ENCODE measurements at places on chromosomes 2 and 18.

DNA sequence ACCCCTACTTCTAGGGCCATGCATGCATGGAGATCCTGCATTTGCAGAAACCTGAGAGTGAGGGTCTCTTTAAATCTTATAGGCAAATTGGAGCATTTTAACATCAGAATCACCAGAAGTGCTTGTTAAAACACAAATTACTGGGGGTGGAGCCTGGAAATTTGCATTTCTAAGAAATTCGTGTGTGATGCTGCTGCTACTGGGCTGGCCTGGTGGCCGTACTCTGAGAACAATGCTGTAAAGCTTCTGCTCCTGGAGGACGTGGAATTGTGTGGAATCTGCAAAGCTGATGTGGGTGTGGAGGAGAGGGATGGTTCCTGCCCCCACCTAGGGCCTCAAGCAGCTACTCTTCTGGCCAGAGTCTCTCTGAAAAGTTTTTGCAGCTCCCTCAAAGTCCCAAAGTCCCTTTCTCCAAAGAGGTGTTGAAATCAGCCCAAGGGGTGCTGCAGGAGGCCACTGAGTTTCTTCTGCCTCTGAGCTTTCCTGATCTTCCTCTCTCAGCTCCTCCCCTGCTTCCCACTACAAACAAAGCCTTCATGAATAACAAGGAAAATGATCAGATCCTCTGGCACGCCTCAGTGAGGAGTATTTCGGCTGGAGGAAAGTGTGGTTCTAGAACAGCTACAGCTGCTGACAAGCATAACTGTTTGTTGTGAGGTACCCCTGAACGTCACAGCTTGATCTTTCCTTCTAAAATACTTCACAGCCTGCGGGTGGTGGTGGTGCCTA is 508.3 kb downstream of the CNTNAP5 start:
- no peak for DNase-seq

GRCh38 chr2:235640377-235640776 is 146.5 kb downstream of the AGAP1 start:
- DNase-seq = no peak

DNA sequence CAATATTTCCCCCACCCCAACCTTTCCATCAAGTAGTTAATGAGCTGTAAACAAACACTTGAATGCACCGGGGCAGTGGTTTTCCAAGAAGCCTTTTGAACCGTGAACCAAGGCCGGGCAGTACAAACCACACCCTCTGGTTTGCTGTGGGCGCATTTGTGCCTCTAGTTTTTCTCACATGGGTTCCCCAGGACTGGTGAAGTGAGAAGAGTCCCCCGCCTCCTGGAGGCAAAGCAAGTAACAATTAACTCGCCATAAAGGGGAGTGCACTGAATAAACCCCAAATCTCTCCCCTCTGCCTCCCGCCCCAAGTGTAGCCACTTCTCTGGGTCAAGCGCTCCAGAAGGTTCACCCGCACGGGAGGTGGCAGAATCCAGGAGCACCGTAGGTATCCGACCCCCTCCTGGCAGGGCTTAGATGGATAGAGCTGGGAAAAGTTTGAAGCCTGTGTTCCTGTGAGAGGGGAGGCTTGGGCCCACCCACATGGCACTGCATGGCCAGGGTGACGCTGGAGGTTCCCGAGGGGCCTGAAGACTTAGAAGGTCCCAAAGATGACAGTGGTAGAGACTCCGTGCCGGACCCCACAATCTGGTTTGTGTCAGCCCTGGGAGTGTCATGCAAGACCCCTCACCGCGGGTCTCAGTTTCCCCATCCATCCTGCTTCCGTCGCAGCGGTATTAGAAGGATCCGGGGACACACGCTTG is 182.2 kb downstream of the SMAD2 start:
- no peak for DNase-seq

DNA sequence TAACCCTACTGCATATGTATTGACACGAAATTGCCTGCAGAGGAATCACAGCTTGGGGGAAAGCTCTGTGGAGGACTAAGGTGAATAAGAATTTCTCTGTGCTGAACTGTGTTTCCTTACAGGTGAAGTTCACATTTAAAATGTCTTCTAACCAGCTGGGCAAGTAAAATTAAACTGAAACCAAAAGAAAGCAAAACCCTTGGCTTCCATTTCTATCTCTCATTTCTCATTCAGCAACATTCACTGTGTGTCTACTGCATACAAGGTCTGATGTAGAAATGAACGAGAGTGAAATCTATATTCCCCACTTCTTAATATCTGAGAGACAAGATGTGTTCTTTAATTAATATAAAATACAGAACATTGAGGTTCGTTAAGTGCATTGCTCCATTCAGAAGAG is 397.3 kb downstream of the SOX11 start:
- no peak for DNase-seq

DNA sequence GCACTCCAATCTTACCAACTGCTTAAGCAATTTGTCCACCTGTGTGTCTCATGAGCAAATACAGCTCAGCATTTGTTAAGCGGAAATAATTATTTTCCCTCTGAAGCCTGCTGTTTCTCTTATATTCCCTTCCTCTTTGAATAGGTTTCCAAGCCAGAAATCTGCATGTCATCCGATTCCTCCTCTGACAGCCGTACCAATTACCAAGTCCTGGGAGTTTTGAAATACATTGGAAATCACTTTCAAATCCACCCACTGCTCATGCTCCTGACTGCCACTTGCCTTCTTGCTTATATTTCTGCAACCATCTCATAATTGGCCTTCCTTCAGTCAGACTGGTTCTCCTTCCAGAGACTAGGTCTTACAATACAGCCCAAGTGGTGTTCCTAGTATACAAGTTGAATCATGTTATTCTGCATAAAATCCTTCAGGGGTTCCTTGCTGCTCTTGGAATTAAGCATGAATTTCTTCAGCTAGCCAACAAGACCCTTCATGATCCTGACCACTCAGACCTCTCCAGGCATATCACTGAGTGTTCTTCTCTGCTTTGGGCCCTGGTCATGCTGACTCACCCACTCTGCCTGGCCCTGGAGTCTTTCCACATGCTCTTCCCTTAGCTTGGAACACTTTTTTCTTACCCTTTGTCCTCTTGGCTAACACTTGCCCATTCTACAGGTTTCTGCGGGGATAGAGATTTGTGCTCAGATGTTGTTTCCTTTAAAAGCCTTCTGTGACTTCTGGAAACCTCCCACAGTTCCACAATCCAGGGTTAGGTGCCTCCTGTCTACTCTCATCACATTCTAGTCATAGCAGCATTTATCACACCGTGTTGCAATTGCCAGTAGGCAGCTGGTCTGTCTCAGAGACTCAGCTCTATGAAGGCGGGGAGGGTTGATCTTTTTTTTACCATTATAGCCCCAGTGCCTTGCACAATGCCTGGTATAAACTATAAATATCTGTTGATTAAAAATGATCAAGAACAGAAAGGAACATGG is 157.6 kb downstream of the ARL6IP6 start:
- no peak for DNase-seq

DNA sequence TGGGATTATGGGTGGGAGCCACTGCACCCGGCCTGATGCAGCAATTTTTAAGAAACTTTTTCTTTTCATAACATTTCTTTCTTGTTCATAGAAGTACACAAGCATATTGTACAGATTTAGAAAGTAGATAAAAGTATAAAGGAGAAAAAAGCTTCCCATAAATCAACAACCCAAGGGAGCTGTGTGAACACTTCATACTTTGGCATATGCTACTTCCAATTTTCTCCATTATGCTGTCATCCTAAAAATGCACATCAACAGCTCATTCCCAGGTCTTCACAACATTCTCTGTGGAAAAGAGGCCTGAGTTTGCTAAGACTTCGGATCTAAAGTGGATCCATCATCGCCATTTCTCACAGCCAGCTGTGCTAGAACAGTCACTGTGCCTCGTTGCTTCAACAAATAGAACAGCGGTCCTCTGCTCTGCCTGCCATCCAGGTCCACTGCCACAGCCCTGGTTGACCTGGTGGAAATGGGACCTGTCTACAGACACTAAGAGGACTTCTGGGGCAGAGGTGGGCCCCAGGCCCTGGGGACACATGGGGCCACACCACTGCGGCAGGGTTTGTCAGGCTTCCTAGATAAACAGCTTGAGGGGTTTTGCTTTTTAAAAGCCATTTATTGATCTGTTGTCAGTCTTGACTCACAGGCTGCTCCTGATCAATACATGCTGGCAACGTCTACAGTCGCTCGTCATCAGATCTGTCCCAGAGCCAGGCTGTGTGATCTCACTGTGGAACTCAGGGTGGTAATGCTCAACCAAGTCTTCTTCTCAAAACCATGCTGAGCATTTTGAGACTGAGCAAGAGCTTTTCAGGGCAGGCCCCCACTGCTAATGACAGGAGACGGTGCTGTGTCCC is 72.7 kb upstream of the MGAT4A start:
- DNase-seq = no peak

DNA sequence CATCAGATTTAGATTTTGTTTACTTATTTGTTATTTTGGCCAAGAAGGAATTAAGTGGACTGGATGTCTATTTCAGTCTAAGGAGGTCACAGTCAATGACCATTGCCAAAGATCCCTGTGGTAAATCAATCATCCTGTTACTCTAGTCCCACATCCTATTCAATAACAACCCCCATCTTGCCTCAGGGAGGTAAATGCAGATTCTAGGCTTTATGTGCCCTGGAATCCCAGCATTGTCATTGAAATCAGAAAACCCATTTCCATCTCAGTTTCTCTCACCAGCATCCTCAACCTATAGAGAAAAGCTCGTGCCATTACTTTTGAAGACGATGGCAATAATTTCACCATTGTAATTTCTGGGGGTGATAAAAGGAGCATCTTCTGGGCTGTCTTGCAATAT is 71.8 kb downstream of the SKA1 start:
- no peak for DNase-seq

DNA sequence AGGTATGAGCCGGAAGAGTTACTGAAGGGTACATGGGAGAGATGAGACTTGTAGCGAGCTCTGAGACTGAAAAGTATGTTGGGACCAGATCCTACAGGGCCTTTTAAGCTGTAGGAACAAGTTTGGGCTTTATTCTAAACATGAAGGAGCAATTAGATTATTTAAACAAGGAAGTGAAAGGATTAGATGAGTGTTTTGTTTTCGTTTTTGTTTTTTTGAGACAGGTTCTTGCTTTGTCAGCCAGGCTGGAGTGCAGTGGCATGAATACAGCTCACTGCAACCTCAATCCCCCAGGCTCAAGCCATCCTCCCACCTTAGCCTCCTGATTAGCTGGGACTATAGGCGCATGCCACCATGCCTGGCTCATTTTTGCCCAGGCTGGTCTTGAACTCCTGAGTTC is 110.7 kb downstream of the C1D start:
- no peak for DNase-seq

DNA sequence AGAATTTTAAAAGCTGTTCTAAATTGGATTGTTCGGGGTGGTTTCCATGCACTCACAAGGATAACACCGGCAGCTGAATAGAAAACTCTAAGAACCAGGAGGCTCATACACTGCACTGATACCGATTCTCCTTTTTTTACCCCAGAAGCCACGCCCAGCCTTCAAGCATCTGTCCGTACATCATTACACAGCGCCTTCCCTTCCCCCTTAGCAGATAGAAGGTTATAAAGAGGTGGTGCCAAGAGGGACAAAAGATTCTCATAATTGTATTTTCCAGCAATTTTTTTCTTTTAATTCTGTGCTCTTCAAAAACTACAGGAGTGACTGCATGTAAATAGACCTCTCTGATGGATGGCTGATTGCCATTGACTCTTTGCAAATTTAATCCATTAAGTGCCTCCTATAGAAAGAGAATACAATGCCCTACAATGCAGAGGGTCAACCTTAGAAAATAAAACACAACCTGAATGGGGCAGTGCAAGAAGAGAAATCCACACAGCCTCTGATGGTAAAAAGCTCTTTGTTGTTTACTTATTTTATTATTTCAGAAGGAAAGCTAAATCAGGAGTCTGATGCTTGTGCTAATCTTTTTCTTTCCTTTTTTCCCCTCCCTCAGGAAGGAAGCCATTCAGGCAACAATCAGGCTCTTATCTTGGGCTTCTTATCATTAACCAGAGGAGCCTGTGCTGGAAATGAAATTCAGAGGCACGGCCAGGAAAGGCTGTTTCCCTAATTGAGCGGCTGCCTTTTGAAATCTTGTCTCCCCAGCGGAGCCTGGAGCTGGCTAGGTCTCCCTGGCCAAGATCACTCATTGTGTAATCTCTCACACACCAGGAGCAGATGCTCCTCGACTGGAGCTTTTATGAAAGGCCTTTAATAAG is 198.9 kb upstream of the NABP1 start:
- no peak for DNase-seq

- DNase-seq = no peak
Observed at GRCh38 chr2:9467687-9468086, 6.7 kb upstream of the IAH1 start.

- no peak for DNase-seq
Observed at GRCh38 chr2:218332920-218333645, 23.6 kb upstream of the CATIP start.

GRCh38 chr2:168443818-168444217 is 12.3 kb upstream of the CERS6 start:
- DNase-seq = no peak

Measured in NCI-H1694 treated with DMSO at 0.1 percent for 48 hours (cell line).